NCI-H1436 treated with DMSO at 0.1 percent for 48 hours (cell line): ENCODE measurements at places on chromosomes 13 and 19.

- peak; percentile 3 for DNase-seq
Measured at GRCh38 chr13:105773863-105774538, 761.5 kb downstream of the EFNB2 start.

- DNase-seq: no peak
Measured at GRCh38 chr13:111908361-111908760, 158.6 kb upstream of the SOX1 start.

DNA sequence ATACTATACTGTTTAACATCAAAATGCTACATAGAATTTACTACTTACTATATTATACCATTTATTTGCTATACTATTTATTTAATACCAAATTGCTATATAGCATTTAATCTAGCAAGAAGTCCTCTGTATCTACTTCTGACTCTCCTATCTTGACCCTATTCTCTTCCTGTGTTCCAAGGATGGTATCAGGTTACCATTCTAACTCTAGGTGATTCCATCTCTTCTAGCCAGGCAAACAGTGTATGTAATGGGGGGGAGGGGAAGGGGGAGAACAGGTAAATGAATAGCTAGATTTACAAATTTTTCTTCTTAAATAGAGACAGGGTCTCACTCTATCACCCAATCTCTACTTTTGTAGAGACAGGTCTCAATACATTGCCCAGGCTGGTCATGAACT lies 200.3 kb downstream of the DIAPH3 start:
- DNase-seq: no peak

DNA sequence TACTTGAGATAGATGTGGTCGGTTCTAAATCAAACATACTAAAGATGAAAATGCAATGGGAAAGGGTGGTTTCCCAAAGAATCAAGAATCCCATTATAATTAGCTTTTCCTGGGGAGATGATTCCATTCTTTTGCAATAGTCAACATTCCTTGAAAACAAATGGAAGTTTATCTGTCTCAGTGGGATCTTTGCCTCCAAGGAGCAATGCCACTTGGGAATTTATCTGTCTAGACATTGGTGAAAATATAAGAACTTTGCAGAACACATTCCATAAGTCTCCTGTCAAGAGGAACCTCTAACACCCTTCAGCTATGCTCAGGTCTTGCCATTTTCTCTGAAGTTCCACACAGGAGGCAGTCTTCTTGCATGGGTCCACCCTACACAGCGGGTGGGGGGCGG lies 152.5 kb downstream of the KCTD12 start:
- DNase-seq: no peak

DNA sequence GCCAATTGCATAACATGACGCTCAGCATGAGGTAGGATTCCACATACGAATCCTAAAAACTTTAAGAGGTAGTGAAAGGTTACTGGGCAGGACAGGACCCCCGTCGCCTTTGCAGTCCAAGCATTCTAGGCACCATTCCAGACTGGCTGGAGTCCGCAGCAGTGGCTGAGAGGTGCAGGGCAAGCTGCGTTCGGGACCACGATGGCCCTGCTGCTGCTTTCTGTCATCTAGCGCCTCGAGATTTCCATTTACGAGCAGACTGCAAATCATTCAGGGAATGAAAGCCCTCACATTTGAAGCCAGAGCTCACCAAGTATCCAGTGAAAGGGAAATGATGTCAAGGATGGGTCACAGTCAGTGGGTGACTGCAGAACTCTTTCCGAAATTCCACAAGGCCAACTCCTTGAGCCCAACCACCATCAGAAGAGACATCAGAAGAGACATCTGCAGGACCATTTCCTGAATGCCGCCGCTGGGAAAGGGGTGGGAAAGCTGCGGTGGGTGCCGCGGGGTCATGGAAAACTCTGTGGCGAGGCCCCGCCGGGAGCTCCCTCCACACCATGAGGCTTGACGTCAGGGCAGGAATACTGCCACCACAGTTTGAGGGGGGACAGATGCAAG lies 88.3 kb downstream of the COL4A1 start:
- no peak for DNase-seq

DNA sequence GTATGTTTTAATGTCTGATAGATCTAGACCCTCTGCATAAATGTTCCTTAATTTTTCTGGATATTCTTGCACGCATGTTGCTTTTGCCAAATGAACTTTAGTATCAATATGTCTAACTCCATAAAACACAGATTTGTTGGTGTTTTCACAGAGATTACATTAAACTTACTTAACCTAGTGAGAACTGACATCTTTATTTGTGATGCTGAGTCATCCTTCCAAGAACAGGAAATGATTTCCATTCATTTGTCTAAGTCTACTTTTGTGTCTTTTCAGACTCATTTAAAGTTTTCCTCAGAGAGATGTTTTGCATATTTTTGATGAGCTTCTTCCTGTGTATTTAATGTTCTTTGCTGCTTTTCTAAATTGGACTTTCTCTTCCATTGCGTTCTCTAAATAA lies 184.0 kb downstream of the SLC7A1 start:
- no peak for DNase-seq

DNA sequence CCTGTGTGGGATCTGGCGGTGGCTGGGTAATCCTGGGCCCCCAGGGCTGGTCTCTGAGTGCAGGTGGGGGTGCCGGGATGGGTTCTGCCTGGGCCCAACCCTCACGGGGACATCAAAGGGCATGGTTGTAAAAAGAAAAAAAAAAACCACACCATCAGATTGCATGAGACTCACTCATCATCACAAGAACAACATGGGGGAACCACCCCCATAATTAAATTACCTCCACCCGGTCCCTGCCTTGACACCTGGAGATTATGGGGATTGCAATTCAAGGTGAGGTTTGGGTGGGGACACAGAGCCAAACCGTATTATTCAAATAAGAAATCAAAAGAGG lies 14.3 kb downstream of the C1QTNF9 start:
- no peak for DNase-seq

DNA sequence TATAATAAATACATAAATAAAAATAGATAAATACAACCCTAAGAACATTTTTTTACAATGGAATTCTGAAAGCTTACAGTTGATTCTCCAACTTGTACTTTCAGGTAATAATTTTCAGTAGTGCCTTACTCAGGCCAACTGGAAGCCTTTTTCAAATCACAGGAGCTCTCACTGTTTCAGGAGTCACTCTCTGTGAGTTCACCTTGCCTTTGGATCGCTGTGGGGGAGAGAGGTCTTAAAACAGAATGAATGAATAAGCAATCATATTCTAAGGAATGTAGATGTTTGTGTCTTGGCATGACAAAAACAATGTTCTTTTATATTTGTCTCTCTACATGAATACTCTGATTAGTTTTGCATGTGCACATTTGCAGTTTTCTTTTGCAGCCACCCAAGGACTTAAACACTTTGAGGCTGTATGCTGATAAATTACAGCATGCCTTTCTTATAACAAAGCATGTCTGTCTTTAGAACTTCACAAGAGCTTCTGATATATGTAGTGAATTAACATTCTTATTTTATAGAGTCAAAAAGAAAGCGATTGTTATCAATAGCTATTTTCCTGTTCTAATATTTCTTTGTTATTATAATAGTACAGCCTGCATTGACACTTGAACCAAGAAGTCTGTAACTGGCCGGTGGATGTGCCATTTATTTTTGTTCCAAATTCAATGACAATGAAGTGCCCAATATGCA lies 1111.5 kb upstream of the ATXN8OS start:
- no peak for DNase-seq

GRCh38 chr19:42247640-42248199 lies 5.3 kb upstream of the GSK3A start:
- no peak for DNase-seq

DNA sequence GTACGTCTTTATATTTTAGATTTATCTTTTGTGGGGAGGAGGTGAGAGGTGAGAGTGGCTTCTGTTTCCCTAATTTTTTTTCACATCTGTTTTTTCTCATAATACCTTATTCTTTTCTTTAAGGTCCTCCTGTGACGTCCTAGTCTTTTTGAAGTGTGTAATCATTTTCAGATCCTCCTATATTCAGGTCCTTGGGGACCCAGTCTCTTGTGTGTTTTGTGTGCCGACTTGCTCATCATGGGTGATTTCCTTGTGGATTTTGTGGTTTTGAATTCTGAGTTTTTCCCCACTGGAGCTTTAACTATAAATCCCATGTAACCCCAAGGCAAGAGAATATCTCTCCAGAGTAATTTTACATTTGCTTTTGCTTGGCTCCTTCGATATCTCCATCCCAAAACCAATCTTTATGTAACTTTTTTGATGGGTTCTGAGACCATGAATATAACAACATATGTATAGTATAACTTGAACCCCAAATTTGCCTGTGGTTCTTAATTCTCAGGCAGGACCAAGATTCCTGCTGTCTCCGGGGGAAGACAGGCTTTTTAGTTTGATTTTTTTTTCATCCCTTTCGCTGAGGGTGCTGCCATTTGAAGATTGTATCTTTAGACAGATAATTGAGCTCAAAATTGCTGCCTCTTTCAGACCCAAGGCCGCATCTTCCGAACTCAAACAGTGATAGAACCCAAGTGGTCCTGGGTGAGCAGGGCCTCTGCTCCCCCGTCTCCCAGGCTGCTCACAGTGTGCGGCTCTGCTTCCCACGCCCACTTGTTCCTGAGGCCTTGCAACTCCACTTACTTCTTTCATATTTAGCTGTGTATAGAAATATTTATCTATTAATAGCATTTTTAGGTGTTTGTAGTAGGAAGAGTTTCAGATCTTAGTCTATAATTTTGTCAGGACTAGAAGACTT lies 59.1 kb upstream of the GPR183 start:
- DNase-seq: no peak

GRCh38 chr13:40798380-40798779 lies 9.0 kb downstream of the SLC25A15 start:
- DNase-seq: peak; percentile 7

- no peak for DNase-seq
Measured at GRCh38 chr19:19417628-19418245, 12.3 kb downstream of the GATAD2A start.

- DNase-seq: no peak
Measured at GRCh38 chr19:51651216-51651846, 4.7 kb upstream of the SIGLEC14 start.

DNA sequence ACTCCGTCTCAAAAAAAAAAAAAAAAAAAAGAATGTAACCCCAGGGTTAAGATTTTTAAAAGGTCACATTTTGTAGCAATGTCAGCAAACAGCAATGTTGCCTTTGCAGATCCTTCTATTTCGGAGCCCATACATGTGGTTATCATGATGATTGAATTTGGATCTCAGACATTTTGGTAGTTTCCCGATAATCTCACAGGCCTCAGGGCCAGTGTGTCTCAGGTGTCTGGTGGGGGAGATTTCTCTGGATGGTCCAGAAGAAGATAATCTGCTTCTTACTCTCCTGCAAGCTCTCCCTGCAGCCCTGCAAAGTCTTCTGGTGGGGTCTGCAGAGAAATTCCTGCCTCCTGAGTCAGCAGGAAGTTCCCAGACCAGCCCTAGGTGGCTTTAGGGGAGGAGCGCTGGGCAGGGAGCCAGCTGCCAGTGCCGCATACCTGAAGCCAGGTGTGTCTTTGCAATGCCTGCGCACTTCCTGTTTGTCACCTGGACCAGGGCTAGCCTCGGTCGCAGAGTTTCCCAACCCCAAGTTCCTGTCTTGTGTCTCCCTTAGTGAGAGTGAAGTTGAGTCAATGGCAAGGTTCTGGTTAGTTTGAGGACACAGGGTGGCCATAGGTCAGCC lies 1.4 kb downstream of the SH2D3A start:
- no peak for DNase-seq

DNA sequence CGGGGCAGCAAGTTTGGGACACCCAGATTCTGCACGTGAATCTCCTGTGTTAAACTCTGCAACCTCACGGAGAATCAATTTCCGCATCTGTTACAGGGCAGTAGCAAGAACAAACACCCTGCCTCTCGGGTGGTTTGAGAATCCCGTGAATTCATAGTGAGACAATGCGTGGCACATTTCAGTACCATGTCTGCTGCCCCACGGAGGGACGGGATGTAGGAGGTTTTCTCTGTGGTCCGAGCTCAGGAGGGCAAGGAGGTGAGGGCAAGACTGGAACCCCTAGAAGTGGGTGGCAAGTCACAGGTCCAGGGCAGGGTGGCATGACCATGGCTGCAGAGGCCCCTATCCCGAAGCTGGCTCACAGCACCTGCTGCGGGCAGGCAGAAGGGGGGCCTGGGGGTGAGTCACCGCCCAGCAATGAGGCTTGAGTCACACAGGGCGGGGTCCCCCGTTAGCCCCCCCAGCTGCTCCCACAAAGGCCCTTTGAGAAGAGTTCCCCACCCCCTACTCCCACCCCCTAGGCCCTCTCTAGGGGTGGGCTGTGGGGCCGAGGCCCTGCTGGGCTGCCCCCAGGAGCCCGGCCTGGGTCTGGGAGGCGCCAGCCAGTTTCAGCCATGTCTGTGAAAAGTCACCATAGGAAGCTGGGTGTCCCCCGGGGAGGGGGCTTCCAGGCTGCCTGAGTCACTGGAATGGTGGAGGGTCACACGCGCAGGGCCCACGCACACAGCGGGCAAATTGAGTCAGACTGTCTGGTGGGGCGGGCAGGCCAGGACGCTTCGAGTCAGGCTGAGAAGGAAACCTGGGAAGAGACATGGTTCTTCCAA lies 25.8 kb upstream of the NANOS3 start:
- no peak for DNase-seq

DNA sequence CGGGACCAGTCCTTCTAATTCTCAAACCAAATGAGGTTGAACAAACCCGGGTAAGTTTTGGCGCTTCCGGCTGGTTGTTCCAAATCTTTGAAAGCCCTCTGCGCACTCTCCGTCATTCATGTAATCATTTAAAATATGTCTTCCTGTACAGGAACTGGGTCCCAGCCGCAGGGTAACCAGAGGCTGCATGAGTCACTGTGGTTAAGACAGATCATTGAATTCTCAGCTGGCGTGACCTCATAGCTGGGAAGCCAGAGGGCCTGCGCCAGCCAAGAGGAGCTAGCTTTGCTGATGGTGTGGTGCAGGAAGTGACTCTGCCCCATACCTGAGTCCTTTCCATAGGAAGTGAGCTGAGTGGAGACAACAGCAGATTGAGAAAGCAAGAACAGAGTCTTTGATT lies 135.2 kb downstream of the TSHZ3 start:
- DNase-seq: no peak

DNA sequence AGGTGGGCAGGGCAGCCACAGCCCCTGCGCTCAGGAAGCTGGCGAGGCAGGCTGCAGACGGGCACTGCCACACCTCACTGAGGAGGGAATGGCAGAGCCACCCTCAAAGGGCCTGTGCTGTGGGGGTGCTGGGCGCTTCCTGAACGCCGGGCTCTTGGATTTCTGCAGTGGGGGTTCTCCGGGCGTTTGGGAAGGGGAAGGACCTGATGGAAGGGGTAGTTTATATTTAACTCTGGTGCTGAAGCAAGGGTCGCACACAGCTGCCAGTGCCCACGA lies 10.5 kb downstream of the GNA11 start:
- no peak for DNase-seq

DNA sequence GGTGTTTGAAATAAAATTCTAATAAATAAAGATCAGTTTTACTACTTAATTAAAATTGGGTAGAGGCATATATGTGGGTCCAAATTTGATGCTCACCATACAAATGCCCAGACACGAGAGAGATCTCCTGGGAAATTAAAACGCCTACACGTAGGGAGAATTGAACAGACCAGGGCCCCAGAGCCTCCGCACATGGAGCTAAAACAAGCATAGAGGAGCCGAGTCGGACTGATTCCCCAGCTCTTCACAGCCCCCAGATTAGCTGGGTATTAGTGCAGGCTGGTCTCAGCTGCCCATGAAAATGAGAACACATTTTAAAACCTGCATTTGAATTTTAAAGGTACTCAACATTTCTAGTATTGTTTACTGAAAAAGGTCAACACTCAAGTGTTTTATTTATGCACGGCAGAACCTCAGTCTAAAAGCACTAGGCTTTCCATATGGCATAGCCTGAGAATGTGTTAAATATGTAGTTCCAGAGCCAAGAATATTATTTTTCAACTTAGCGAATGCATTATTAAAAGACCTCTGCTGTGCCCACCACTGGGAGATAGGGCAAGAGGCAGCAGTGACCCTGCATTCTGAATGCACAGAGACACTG lies 344.8 kb downstream of the ENOX1 start:
- DNase-seq: no peak
